ENCODE measurements at places on chromosomes 4 and X. TPM values are rescaled to one million over a fixed set of nuclear protein-coding genes. Genes with fewer than 3 reads are reported as not detected.

GRCh38 chr4:1200425-1201035, 28.1 kb upstream of the SPON2 start:
- DNase-seq: peak; percentile 34

- no peak for DNase-seq
These were observed 155.7 kb downstream of the CHIC2 start for GRCh38 chr4:53908661-53909078.

- peak; percentile 59 for DNase-seq
These were observed 2.1 kb downstream of the JAKMIP1 start for GRCh38 chr4:6198278-6198677.

GRCh38 chr4:26173619-26174018, 147.2 kb upstream of the RBPJ start:
- DNase-seq: no peak

PDLIM5 gene
- 27.4 TPM for total RNA-seq

IL13RA2 gene
- total RNA-seq: not detected

DNA sequence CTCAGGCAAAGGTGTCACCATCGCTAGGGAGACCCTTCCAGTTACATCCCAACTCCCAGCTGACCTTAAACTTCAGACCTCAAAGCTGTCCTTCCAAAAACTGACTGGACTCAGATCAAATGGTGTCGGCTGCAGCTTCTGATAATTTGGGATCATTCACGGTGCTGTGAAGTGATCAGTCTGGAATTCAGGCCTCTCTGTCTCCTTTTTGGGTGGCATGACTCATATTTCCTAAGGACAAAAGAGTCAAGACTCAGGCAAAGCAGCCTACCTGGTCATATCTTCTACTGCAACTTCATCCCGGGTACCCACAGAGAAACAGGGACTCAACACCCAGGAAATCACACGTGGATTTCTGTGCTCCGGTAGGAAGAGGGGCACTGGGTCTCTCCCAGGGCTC, 87.6 kb downstream of the SORCS2 start:
- DNase-seq: no peak

HCFC1 gene
- total RNA-seq: 156 TPM

- DNase-seq: no peak
These were observed 132.7 kb downstream of the BTC start for GRCh38 chr4:74661427-74662201.

DNA sequence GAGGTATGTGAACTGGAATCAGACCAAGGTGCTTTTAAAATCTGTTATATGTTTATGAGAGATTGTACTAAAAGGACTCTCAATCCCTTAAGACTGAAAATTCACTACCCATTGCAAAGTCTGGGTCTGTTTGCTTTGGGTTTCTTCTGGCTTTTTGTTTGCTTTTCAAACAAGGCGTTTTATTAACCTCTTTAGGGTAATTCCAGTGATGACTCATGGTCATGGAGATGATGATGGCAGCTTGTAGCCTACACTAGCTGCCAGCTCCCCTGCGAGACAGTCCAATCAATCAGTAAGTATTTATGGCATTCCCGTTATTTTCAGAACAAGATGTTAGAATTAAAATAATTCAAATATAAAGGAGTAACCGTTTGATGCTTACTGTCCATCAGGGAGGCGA, 643.8 kb upstream of the FTHL17 start:
- no peak for DNase-seq

PABPC4L gene
- not detected for total RNA-seq

- DNase-seq: no peak
These were observed 87.0 kb upstream of the RPL34 start for GRCh38 chr4:108533245-108533844.

NUDT11 gene
- total RNA-seq: 1.6 TPM

PSMD10 gene
- total RNA-seq: 43.0 TPM

DNA sequence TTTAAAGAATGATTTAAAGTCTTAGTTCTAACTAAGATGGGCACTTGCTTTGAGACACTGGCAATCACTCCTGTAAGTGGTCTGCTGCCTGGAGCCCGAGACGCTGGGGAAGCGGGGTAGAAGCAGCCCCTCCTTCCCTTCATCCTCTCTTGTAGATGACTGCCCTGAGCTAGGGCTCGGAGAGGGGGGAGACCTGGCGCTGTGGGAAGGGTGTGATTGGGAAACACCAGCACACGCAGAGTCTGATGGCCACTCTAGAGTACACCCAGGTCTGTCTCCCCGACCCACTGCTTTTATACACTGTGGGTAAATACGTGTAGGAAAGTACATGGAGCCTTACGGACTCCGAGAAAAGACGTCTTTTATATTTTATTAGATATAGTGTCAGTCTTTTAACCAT, 24.0 kb downstream of the LRP2BP start:
- no peak for DNase-seq

DNA sequence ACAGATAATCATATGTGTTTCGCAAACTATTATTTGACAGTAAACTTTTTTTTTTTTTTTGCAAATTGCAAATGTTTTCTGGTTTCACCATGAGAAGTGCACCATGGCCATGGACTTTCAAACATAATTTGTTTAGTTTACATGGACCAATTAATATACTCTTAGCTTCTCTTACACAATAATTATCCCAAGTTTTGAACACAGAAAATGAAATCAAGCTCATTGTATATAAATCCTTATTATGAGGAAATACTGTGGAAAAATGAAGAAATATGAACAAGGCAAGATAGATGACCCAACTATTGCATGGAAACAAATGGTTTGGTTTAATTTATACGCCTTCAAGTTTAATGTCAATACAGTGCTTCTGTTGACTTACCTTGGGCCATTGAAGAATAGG, 3.9 kb downstream of the FGF5 start:
- DNase-seq: no peak

ASB12 gene
- total RNA-seq: not detected

GRCh38 chrX:101977106-101977505, 45.3 kb upstream of the ZMAT1 start:
- no peak for DNase-seq

- DNase-seq: no peak
These were observed 24.8 kb downstream of the CXCL1 start for GRCh38 chr4:73894001-73894400.

RHOXF2B gene
- not detected for total RNA-seq
